ENCODE measurements at places on chromosomes 4 and X. TPM values are rescaled to one million over a fixed set of nuclear protein-coding genes. Genes with fewer than 3 reads are reported as not detected.

DNA sequence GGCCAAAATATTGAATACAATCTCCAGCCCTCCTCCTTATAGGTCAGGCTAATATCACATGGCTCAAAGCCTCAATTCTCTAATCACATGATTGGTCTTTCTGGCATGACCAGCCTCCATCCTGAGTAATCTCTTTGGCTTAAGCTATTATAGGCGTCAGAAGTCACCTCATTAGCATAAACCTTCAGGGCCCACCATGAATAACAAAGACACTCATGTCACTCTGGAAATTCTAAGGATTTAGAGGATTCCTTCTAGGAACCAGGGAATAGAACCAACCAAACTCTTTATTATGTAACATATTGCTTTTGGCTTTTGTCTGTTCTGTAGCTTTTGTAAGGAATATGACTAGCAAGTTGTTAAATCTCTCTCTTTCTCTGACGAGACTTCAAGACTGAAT lies 109.2 kb upstream of the IGFBP7 start:
- DNase-seq: no peak

The DCAF4L1 gene
- total RNA-seq: 0.19 TPM

- no peak for DNase-seq
Observed at GRCh38 chr4:10371869-10372471, 85.3 kb downstream of the ZNF518B start.

DNA sequence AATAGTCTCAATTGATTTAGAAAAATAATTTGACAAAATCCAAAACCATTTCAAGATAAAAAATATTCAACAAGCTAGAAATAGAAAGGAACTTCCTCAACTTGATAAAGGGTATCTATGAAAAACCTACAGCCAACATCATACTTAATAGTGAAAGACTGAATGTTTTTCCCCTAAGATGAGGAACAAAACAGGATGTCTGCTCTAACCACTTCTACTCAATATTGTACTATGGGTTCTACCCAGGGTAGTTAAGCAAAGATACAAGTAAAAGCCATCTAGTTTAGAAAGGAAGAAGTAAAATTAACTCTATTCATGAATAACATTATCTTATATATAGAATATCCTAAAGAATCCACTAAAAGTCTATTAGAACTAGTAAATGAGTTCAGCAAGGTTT lies 21.5 kb upstream of the SYTL5 start:
- no peak for DNase-seq

The RASL11B gene
- total RNA-seq: 0.54 TPM

GRCh38 chr4:144171697-144172096 lies 31.2 kb upstream of the GYPA start:
- DNase-seq: no peak

The GYPE gene
- total RNA-seq: not detected

- DNase-seq: no peak
Observed at GRCh38 chr4:114417214-114417613, 181.4 kb upstream of the UGT8 start.

GRCh38 chr4:66923081-66923865 lies 622.0 kb downstream of the CENPC start:
- no peak for DNase-seq

The FDCSP gene
- total RNA-seq: 36.3 TPM

DNA sequence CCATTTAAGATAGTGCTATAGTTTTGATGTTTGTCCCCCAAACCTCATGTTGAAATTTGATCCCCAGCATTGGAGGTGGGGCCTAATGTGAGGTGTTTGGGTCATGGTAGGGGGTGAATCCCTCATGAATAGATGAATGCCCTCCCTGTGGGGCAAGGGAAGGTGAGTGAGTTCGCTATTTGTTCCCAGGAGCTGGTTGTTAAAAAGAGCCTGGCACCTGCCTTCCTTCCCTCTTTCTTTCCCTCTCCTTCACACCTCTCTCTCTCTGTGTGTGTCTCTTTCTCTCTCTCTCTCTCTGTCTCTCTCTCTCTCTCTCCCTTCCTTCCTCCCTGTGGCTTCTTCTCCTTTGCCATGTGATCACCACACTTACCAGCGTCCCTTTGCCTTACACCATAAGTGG lies 160.7 kb downstream of the AASDH start:
- no peak for DNase-seq

DNA sequence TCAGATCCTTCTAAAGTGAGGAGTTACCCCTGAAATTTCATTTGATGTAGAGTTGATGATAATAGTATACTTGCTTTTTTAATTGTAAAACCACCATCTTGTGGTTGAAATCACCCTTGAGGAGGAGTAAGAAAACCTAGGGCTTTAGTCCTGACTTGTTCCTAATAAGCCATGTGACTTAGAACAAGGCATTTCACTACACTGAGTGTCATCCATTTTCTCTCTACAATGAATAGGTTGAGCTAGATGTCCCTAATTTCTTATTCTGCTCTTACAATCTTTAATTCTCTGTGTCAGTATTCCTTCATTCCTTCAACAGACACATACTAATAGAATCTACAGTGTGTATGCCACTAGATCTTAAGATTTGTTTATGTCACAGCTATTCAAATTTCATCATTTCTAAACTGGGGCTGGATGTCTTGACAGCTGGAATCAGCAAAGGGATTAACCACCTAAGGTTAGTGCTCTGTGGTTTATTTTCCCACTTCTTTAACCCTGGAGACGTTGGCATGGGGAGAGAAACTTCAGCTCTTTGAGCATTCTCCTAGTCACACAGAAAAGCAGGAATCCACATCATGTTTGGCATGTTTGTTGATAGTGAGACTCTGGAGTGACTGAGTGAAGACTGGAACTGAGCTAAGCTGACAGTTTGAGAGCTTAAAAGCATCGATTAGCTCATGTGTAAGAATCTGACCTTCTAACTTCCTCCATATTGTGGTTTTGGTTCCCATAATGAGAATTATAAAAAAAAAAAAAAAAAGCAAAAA lies 246.3 kb downstream of the NDST4 start:
- no peak for DNase-seq

DNA sequence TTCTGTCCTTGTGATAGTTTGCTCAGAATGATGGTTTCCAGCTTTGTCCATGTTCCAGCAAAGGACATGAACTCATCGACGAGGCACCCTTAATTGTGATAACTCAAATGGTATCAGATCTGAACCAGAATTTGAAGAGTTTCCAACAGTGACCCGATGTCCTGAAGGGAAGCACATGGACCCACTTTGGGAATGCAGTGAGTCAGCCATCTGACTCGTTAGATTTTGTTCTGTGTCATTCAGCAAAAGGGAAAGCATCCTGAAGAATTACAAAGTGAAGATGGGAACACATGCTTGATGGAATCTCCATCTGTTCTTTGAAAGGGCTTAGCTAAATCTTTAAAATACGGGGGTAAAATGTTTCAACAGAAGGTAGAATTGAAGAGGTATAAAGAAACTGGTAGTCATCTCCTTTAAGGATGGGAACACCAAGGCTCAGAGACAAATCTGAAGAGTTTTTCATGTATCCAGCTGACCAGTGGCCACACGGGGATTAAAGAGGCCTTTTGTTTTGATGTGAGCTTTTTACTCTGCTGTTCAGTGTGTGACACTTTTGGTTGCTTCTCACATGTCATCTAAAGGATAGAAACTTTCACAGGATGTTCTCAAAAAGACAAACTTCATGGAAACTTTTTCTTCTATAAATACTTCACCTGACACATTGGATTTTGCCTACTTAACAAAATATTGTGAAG lies 393.8 kb downstream of the INPP4B start:
- no peak for DNase-seq

The HAUS7 gene
- 8.2 TPM for total RNA-seq

The H2BW1 gene
- not detected for total RNA-seq

- no peak for DNase-seq
Observed at GRCh38 chr4:176404621-176405020, 84.9 kb downstream of the SPCS3 start.

The MRPS18C gene
- total RNA-seq: 9.9 TPM

The SPANXN4 gene
- not detected for total RNA-seq

DNA sequence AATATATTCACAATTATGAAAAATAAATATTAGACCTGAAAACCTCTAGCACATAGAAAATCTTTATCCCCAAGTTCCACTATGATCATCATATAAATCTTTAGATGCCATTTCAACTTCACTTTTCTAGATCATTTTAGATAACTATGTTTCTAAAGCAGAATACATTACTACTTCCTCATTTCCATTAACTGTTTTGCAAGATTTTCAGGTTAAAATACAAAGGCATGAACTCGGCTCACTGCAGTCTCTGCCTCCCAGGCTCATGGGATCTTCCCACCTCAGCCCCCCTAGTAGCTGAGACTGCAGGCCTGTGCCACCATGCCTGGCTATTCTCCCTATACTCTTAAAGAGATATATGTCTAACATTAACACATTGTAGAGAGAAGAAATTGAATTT lies 1365.9 kb upstream of the AGA start:
- DNase-seq: no peak

DNA sequence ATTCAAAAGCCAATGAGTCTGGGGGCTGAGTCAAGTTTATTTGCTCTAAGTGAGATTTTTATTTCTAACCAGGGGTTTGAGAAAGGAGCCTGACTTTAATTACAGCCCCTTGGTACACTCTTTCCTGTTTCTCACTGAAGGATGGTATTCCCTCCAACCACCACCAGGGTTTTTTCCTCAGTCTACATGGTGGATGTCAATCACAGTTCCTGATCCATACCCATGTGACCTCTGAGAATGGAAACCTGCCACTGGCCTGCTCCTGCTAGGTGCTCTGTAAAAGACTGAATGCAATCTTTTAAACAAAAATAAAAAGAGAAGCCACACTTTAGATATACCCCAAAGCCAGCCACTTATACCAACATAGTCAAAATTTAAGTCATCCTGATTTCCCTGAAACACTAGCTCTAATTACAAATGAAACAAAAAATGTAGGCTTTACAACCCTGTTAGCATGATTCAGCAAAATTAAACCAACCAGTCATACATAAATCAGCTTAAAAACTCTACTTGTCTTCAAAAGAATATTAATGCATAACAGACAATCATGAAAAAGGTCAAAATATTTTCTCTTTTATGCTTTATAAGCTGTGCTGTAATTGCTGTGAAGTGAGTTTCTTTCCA lies 112.1 kb upstream of the NWD2 start:
- no peak for DNase-seq

The TKTL2 gene
- total RNA-seq: not detected
